ENCODE measurements at places on chromosomes 2 and 18.

DNA sequence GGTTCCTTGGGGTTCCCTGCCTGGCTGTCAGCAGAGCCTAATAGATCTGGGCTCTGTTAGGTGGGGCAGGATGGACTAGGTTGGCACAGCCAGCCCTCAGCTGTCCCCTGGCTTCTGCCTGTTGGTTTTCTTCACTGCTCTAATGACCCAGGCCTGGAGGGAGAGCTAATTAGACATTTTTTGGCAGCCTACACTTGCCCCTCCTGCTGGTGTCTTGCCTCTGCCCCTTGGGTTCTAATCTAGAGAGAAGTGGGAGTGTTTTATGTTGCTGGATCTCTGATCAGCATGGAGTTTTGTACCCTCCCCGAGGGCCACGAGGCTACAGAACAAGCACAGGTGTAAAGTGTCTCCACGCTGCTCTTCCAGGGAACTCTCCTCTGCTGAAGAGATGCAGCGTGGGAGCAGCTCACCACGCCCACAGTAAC lies 199.4 kb upstream of the RASGRP3 start:
- no peak for DNase-seq

- DNase-seq: no peak
Observed at GRCh38 chr2:233990261-233990798, 60.2 kb upstream of the SPP2 start.

- no peak for DNase-seq
Observed at GRCh38 chr2:156541706-156542105, 105.5 kb downstream of the GPD2 start.

- no peak for DNase-seq
Observed at GRCh38 chr2:28270456-28271152, 122.1 kb upstream of the FOSL2 start.

DNA sequence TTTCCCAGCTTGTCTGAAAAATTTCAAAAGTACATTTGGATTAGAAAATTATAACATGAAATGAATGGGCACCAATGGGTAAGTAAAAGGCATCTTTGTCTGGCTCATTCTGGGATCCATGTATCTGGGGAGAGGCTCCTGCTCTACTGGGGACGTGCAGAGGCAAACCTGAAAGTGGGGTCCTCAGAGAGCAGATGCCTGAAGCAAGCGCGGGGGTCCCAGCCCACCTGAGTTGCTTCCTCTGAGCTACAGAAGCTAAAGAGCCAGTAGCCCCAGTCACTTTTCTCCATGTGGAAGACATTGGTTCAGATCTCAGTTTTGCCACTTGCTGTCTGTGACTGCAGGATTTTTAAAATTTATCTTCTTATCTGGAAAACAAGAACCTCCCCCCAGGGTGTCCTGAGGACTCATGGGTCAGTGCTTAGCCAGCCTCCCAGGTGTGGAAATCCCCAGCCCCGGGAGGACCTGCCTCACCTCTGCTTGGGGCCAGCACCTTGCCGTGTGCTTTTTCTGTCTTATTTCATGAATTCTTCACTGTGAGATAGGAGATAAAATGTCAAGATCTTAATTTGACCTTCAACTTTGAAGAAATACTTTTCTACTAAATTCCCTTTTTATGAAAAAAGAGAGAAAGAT lies 25.1 kb upstream of the ODC1 start:
- DNase-seq: no peak

DNA sequence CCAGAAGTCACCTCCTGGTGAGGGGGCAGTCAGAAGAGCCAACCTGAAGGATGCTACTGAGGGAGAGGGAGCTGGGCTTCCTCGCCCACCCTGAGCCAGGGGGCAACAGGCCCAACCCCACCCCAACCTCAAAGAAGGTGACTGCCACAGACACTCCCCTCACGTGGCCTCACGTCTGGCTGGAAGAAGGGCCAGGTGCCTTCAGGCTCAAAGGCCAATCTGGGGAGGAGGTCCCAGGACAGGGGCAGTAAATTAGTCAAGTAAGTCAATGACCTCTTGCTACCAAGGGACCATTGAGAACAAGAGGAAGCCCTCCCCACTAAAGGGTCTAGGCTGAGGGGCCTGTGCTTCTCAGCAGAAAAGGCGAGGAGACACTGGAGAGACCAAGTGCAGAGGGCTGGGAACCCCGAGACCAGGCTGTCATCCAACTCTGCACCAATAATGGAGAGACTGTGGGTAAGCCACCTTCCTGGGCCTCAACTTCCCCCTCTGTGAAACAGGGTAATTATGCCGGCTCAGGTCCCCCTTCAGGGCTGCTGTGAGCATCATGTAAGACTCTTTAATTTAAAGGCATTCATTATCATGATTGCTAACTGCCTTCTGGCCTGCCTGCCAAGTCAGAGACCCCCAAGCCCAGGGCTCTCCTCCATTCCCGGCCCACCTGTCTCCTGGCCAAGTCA lies 20.2 kb upstream of the TNS1 start:
- DNase-seq: no peak

DNA sequence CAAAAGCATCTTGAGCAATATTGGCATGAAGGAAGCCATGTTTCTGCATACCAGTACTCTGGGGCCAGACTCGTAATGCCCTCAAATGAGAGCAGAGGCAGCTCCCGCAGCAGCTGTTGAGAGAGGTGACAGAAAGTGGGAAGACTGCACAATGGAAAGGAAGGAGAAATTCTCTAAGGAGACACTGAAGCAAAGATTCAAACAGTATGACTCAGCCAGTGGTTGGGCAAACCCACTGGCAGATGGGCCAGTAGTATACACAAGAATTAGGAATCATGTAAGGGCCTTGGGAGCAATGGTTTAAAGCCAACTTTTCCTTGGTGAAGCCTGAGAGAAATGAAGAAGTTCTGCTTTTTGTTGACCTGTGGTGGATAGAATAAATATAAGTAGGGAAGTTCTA lies 2092.7 kb upstream of the PIK3C3 start:
- DNase-seq: no peak

DNA sequence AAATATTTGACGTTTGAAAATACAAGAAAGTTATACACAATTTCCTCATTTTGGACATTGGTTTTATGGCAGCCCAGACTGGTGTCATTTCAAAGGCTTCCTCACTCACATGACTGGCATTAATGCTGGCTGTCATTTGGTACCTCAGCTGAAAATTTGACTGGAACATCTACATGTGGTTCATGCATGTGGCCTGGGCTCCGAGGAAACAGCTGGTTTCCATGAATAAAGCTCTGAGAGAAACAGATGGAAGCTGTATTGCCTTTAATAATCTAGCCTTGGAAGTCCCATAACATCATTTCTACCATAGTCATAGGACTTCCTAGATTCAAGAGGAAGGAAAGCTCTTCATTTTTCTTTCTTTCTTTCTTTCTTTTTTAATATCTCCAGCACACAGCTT lies 42.9 kb upstream of the RIT2 start:
- DNase-seq: no peak

DNA sequence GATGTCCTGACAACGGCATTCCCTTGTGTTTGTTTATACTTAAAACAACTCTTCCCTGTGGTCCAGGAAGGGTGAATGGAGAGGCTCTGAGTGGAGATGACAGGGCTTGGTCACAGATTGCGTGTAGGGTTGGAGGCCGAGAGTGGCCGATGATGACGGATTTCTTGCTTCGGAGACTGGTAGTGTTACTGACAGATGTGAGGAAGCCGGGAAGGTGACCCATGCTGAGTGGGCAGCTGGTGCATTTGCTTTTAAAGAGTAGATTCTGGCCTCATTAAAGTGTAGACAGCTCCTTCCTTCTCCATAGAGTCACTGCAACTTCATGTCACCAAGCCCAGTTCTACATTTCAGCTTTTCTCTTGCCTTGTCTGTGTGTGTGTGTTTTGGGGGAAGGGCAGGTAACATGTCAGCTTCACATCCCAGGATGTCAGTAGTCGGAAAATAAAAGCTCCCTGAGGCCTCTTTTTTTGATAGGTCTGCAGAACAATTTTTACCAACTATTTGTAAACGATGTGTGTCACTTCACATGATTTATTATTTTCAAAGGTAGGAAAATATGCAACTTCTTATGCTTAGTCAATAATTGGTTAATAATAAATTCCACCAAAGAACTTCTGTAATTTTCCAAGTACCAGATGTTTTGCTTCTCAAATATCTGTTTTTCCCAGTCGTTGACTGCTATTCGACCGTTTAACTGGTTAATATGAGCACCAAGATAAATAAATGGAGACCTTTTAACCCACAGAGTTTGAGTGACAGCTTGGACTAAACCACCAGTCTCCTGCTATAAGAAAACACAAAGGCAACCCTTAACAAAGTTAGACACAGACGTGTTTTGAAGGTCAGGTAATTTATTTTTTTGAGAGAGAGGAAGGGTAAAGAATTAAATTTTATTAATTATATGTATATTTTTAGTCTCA lies 436.9 kb downstream of the SLC4A3 start:
- no peak for DNase-seq

GRCh38 chr2:219636144-219636915 lies 8.9 kb downstream of the SLC4A3 start:
- no peak for DNase-seq

DNA sequence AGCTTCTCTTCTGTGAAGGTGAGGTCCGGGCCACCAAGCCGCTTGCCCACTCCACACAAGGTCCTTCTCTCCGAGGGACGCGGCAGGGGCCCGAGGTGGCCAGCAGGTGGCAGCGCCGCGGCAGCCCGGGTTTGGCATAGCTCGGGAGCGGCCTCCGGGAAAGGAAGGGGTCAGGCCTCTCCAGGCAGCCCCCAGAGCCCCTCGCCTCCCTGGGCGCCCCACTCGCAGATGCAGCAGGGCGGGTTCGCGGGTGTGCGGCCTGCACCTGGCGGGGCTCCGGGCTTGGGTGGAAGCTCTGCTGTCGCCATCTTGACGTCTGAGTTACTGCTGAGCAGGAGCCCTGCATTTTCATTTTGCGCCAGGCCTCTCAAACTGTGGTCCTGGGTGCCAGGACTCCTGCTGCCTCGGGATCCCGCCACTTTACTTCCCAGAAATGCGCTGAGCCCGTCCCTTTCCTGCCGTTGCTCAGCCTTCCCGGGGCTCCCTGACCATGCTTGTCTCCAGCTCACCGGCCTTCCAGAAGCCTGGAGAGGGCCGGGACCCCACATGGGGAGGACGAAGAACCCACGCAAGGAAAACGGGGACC lies 18.6 kb upstream of the NCL start:
- peak; percentile 78 for DNase-seq

DNA sequence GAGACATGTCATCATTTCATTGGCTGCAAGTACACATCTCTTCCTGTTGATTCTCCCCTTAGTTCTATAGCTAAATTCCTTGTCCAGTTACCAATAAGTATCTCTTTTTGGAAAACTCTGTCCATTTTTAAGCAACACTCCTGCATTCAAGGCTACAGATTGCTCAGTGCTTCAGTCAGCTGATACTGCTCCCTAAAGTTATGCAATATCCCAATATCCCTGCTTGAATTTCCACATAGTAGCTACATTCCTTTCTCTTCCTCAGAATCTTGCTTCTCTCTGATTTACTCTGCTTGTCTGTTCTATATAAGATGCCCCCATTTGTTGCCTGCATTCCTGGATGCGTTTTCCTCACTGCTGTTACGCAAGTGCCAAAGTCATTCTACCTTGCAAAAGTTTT lies 109.8 kb downstream of the PARD3B start:
- DNase-seq: no peak

DNA sequence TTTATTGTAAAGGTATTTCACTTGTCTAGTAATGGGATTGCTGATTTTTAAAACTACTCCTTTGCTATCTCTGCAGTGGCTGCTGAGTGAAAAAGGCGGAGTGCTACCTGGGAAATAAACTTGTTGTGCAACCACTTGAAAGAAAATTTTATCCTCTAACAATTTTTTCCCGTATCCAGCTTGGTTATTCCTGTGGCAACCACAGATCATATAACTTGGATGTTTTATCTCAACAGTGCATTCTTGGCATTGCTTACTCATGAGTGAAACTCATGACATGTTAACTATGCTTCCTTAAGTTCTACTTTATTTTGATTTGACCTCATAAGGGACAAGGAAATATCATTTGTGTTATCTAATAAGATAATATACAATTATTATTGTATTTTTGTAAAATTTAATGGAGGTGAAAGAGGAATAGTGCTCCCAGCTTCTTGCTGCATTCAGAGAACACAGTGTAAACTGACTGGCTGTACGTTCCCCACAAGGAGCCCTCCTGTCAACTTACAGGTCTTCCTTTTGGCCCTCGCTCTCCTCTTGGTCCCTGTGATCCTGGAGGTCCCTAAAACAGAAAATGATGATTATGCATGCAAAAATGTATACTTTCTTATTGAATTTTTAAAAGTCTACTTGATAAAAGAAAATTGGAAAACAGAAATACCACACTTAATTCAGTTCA lies 82.7 kb downstream of the COL5A2 start:
- no peak for DNase-seq

- no peak for DNase-seq
Observed at GRCh38 chr2:149334156-149334555, 3.8 kb downstream of the LYPD6 start.

DNA sequence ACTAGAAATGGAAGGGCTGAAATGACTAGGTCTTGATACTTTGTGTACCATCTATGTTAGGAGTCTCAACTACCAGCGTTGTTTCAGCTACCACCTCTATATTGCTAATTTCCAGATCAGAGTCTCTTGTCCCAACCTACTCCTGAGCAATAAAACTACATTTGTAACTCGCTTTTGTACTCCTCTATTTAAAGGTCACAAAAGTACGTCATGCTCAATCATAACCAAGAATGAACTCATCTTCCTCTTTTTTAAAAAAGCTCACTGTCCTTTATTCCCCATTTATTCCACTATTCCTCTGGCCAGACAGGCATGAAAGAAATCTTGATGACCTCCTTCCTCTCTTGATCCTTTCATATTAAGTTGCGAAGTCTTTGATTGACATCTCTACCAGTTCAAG lies 11.2 kb upstream of the MATN3 start:
- no peak for DNase-seq

- DNase-seq: no peak
Observed at GRCh38 chr18:6837904-6838303, 108.4 kb downstream of the ARHGAP28 start.

DNA sequence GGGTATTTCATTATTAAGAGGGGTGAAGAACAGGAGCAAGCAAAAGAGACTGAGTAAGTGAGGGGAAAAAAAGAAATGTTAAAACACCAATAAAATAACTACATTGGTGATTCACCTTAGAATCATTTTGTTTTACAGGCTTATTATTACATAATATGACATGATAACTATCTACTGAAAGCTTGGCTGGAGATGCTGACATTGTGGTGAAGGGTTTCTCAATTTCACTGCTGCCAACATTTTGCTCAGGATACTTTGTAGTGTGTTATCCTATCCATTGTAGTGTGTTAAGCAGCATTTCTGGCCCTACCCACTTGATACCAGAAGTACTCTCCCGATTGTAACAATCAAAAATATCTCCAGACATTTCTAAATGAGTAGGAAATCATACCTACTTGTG lies 1564.6 kb upstream of the NXPH2 start:
- DNase-seq: no peak

GRCh38 chr18:39521164-39521563 lies 1955.6 kb upstream of the CELF4 start:
- no peak for DNase-seq

GRCh38 chr18:54130631-54131030 lies 93.8 kb downstream of the MBD2 start:
- no peak for DNase-seq
